ENCODE measurements at places on chromosomes 6 and 20. TPM values are rescaled to one million over a fixed set of nuclear protein-coding genes. Genes with fewer than 3 reads are reported as not detected.
A peak's percentile ranks its signal among the peaks of the same experiment; 100 is the strongest.

DNA sequence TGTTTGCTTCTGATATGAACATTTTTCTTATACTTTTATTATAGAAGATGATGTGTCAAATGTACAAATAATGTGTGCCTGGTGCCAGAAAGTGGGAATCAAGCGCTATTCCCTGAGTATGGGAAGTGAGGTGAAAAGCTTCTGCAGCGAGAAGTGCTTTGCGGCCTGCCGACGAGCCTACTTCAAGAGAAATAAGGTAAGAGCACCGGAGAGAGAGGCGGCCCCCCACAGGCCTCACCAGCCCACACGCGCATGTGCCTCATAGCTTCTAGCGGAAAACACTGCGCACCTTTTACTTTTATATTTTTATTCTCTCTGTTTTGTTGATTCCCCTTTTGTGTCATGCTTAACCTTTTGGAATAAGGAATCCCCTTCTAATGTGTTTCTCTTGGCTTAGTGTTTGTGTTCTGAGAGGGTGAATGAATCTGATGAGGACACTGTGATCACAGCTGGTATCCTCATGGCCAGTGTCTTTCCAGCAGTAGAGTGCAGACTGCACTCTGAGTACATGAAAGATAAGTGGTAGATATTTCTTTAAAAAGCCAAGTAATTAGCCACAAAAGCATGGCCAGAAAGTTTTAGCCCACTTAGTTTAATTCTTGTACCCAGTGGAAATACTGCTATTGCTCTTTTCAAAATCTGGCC lies 43.6 kb downstream of the SOBP start:
- no peak for DNase-seq

GRCh38 chr6:109339906-109340678 lies 42.2 kb downstream of the CD164 start:
- DNase-seq: no peak

GRCh38 chr6:43826730-43827129 lies 56.7 kb downstream of the VEGFA start:
- DNase-seq: no peak

- no peak for DNase-seq
These were observed 26.2 kb downstream of the NTSR1 start for GRCh38 chr20:62734881-62735280.

DNA sequence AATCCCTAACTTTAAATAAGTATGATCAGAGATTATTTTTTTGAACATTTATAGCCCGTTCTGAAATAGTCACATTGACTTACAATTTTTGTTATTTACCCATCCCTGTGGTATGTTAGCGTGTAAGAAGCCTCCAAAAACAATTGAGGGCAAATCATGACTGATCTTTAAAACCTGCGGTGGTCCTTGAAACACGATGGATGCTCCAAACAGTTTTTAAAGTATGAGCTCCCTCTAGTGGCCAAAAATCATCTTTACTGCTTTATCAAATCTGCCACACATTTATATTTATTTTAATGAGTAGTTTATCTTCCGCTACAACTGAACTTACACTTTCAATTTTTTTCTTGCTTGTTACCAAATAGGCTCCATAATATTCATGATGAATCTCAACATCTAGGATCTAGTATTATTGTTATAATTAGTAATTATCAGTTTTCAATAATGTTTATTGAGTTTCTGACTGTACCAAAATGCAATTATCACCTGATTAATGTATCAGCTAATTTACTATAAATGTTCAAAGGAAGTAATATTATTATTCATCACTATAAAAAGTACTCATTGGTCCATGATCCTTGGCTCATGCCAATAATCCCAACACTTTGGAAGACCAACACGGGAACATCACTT lies 52.2 kb downstream of the MARCKS start:
- DNase-seq: peak; percentile 85

- DNase-seq: no peak
These were observed 280.7 kb downstream of the TAF4 start for GRCh38 chr20:61784801-61785566.

DNA sequence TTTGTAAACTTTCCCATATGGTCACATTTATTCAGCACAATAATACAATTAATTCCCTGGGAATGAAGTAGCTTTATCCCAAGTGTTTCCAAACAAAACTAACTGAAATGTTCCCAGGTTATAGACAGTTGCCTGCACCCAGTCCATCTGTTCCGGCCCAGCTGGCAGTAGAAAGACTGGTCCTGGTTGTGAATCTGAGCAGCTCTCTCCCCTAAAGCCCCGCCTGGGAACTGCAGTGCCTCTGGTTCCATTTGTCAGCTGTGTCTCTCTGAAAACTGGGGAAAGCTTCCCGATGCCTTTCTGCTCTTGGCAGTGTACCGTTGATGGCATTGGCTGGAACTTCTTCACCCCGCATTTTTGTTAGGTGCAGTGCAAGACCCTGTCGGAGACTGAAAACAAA lies 8.7 kb downstream of the MTHFD1L start:
- DNase-seq: no peak

C6orf118 gene
- total RNA-seq: not detected

DNA sequence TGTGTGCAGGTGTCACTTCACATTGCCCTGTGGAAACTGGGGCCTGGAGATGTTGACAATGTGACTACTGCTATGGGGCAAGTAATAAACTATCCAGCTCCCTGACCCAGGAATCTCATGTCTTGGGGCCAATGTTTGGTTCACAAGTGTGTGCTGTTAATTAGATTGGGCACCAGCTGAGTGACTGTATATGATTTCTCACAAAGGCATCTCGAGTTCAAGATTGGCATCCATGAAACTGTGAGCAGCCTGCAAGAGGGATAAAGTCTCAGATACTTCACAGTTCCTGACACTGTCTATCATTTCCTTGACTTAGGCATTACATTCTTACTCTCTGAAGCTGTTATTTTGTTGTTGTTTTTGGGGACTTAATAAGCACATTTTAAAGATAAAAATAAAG lies 264.0 kb downstream of the PRKN start:
- DNase-seq: no peak

GRCh38 chr6:113457751-113458150 lies 399.4 kb upstream of the MARCKS start:
- DNase-seq: no peak

DNA sequence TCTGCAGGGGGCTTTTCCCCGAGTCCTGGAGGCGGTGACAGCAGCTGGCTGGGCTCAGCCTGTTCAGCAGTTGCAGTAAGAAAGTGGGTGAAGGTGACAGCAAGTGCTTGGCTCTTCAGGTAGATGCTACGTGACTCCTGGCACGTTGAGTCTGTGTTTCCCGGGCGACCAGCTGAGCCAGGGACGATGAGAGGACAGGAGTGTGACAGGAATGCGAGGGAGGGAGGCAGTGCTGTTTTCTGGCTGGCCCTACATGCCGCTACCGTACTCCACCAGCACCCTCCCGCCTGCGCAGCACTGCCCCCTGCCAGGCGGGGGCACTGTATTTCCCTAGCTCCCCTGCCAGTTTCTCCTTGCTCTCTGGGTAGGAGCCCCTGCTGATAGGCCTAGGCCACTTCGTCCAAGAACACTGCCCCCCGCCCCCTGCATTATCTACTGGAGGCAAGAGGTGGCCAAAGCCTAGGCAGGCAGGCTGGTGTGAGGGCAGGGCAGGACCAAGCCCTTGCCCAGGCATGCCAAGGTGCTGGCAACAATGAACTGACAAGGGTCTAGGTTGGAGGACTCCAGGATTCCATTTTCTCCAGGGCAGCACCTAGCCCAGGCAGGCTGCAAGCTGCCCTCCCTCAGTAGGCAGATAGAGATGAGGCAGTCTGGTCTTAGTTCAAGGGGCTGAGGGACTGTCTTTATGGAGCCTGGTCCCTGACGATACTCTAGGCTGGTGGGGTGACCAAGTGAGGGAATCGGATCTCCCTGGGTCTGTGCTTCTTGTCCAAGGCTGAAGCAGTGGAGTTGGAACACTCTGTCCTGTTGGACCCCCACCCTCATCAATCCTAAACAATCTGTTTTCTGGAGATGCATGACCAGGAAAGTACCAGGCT lies 19.2 kb downstream of the MRPS18A start:
- peak; percentile 74 for DNase-seq

- no peak for DNase-seq
These were observed 30.5 kb upstream of the HLA-G start for GRCh38 chr6:29797135-29797534.

SLC12A5 gene
- total RNA-seq: not detected

Data from HT-29 (cell line).